ENCODE measurements at places on chromosomes 7 and 10. TPM values are rescaled to one million over a fixed set of nuclear protein-coding genes. Genes with fewer than 3 reads are reported as not detected.
A peak's percentile ranks its signal among the peaks of the same experiment; 100 is the strongest.

Gene ELAPOR2
- total RNA-seq: 3.9 TPM

Gene ZNF365
- total RNA-seq: 0.35 TPM

Gene GLI3
- not detected for total RNA-seq

Gene SP4
- total RNA-seq: 54.2 TPM

Gene PRR15
- not detected for total RNA-seq

Gene TACC2
- total RNA-seq: not detected

Gene SLC12A9
- 34.0 TPM for total RNA-seq

Gene OPALIN
- not detected for total RNA-seq

Gene TDRD1
- 0.40 TPM for total RNA-seq

Gene TUBAL3
- total RNA-seq: not detected

Gene ELOVL3
- total RNA-seq: not detected

Gene UNCX
- not detected for total RNA-seq

Gene PDK4
- not detected for total RNA-seq

Gene PLEKHS1
- not detected for total RNA-seq

Gene ITGA8
- not detected for total RNA-seq

DNA sequence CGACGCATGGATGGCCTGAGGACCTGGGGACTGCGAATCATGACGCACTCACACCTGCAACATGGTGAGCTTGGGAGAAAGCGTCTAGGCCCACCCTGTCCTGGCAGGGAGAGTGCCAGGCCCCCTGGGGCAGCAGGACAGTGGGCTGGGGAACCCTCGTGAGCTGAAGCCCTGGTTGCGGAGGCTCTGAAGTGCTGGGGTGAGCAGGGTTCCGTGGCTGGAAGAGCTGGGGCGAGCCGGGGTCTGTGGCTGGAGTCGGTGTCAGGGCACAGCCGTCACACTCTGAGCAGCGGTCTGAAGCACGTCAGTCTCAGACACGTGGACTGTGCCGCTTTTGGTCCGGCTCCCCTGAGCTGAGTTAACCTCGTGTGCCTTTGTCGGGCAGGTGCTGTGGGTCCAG, 4.7 kb downstream of the SUN1 start:
- no peak for DNase-seq

- no peak for DNase-seq
Measured at GRCh38 chr7:103141753-103142404, 7.0 kb downstream of the NAPEPLD start.

- peak; percentile 14 for DNase-seq
Measured at GRCh38 chr10:101772895-101773761, 2.8 kb downstream of the FGF8 start.

DNA sequence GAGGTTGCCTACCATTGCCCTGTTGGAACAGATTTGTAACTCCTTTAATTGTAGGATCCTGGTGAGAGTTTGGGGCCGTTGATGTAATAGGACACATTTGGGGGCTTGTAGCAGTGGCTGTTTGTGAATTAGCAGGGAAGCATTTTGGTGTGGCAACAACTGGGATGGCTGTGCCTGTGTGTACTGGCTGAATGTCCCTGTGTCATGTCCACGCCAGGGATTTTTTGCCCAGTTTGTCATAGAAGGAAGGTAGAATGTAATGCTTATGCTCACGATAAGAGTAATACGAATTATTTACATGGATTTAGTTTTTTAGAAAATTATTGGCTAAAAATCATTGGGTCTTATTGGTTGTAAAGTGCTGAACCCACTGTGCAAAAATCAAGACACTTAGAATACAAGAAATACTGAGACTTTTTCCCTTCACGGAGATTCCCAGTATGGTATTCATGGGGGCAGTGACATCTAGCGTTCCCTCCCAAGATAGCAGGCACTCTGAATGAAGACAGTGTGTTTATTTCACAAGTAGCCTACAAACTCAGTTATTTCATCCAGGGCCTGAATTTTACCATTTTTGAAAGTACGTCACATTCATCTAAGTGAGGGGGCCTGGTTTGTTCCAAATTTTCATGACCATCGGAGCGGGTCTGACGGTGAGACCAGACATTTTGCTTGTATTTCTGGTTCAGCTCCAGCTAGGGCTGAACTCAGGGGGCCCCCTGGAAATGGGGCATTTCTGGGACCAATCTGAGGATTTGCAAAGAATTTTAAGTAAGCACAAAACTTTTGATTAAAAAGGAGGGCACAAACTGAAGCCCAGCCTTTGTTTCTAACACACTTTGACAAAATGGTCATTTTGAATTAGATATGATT, 74.7 kb downstream of the CACNB2 start:
- DNase-seq: peak; percentile 18

DNA sequence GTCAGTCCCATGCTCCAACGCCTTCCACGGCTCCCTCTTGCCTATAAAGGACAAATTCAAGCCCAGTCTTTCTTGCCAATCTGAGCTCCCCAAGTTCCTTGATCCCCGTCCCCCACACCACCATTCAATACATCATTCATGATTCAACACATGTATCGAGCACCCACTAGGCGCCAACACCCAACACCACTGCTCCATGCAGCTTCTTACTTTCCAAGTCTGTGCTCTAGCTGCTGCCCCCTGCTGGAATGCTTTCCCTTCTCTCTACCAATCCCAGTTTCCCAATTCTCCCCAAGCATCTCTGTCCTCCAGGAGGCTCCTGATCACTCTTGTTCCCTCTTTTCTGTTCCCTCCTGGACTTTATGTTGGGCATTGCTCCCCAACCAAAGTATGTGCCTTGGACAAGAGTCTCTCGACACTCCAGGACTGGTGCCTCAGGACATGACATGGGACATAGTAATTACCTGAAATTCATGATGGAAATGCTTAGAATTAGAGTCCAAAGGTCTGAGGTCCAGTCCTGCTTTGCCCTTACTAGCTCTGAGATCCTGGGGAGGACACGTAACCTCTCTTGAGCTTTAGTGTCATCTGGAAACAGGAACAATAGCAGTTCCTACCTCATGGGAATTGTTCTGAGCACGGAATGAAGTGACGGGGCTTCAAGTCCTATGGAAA, 172.7 kb downstream of the NEURL1 start:
- no peak for DNase-seq

GRCh38 chr7:95322854-95323253, 1.5 kb downstream of the PON1 start:
- no peak for DNase-seq

GRCh38 chr10:5812283-5813090, 747 bp downstream of the GDI2 start:
- peak; percentile 54 for DNase-seq

- DNase-seq: no peak
Measured at GRCh38 chr10:77405771-77406241, 231.8 kb downstream of the KCNMA1 start.

- DNase-seq: no peak
Measured at GRCh38 chr10:23310404-23310803, 34.2 kb downstream of the C10orf67 start.

DNA sequence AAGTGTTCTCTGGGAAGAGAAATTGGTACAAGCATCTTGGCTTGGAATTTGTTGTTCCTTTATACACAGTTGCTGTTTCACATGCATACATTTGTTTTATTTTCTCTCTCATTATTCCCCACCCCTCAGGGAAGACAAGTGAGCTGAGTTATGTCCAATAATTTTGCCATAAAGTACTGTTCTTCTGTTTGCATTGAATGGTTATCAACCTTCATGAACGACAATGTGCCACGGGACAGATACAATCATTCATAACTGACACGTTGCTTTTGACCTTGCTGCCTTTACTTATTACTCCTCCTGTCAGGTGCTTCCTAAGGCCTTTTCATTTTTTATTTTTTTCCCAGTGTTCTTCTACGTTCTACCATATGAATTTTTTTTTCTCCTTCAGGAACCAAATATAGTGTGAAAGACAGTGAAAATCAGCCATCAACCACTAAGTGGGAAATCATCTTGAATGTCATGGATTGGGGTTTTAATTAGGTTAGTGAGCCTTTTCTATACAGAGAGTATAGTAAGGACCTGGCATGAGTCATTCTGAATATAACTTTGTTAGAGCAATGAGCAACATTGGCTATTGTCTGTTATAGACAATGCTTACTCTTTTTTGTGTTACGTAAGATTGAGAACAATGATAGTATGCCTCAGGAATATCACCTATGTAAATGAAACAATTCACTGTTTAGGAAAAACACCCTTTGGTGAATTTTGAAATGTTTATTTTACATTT, 383.2 kb downstream of the MALRD1 start:
- DNase-seq: no peak

DNA sequence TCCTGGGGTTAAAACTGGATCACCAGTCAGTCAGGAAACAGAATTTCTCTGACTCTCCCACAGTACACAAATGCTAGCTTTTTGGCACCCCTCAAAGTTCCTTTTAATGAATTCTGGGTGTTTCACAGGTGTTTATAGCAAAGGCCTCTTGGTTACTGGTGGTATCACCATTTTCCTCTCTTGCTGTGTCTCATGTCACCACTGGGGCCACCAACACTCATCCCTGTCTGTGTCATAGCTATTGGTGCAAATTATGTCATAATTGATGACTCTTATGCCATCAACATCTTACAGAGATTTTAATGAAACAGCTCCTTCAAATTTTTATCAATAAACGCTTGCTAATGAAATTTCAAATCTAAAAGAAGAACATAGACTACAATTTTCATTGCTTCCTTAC, 27.7 kb upstream of the OSBPL3 start:
- no peak for DNase-seq

DNA sequence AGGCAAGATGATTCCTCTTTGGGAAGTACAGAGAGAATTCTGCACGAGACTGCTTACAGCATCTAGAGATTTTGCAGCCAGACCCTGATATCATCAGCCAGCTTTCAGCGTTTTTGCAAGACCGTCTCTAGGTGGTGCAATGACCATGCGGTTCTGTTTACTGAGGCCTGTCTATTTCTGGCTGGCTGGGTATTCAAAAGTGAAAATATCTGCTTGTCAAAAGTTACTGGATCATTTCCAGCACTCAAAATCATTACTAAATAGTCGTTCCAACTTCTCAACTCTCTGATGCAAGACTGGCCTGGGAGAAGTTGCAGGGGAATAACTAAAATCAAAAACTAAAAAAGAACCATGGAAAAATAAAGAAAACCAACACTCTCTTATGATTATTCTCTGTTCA, 240.1 kb downstream of the ELMO1 start:
- peak; percentile 46 for DNase-seq

- DNase-seq: no peak
Measured at GRCh38 chr7:115478426-115478825, 552.1 kb downstream of the TFEC start.

DNA sequence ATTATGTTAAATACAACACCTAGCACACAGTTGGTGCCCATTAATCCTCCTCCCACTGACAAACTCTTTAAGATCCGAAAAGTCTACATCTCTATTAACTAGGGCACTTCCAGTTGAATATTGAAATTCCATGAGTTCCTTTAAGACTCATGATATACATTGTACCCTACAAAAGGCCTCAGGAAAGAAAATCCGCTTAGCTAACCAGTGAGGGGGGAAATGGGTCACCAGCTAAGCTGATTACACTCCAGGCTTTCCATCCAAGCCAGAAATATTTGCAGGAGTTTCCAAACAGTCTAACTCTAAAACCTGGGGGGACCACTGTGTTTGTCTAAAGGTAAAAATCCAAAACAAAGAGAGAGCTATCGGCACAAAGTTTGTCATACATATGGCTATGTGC, 1.3 kb upstream of the LRIT2 start:
- no peak for DNase-seq

- DNase-seq: no peak
Measured at GRCh38 chr10:34702093-34702937, 112.8 kb downstream of the PARD3 start.

DNA sequence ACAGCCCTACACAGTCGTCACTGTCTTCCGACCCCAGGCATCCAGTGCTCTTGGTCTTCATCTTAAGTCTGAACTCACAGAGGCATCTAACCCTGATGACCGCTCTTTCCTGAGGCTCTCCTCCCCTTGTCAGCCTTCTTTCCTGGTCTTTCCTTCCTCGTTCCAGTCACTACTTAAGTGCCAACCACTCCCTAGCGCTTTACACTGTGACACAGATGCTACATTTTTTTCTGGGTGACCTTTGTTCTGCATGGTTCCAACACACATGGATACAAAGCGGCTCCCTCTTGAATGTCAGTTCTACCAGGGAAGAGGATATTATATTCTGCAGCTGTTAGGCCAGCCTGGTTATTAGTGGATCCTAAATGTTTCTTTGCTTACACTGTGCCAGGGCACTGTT, 12.7 kb downstream of the YWHAG start:
- no peak for DNase-seq

DNA sequence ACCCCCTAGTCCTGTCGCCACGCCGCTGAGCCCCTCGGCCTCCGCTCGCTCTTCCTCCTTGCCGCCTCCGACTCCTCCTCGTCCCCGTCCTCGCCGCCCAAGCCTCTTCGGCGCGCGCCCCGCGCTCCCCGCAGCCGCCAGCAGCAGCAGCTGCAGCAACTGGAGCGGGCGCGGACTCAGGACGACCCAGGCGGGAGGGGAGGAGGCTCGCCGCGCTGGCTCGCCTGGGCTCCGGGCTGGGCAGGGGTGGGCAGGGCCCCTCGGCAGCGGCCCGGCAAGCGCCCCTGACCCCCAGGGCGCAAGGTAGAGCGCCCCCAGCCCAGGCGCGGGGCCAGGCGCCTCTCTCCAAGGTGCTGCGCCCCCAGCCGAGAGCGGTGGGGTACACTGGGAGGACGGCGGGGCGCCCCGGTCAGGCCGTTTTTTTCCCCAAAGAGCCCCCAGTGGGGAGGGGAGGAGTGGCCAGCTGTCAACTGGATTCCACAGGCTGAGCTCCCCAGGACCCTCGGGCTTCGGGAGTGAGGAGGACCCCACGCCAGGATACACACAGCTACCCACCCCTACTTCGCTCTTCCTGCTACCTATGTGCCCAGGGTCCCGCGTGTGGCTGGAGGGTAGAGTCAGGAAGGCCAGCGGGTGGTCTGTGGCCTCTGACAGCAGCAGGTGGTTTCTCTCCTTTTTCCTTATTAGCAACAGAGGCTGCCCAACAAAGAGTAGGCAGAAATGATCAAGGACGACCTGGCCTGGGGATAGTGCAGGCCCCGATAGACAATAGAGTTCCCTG, 903 bp upstream of the KCNMA1 start:
- DNase-seq: no peak

GRCh38 chr10:16386855-16387254, 50.0 kb upstream of the PTER start:
- DNase-seq: no peak

DNA sequence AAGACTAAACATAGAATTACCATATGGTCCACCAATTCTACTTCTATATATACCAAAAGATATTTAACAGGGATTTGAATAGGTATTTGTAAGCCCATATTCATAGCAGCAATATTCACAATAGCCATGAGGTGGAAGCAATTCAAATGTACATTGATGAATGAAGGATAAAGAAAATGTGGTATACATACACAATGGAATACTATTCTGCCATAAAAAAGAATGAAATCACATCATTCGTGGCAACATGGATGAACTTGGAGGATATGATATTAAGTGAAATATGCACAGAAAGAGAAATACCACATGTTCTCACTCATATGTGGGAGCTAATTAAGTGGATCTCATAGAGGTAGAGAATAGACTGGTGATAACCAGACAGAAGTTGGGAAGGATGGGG, 34.1 kb upstream of the GPR22 start:
- DNase-seq: no peak

DNA sequence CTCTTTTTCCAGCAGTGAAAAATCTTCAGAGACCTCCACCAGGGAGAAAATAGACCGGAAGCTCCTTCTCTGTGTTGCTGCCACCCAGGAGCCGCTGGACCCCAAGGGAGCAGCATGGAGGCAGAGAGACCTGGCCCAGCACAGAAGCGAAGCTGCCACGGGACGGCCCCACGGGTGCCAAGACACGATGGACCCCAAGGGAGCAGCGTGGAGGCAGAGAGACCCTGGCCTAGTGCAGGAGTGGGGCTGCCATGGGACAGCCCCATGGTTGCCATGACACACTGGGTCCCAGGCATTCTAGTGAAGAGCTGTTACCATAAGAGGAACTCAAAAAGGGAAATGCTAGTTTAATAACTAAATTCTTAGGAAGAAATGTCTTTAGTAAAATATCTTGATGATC, 186.3 kb downstream of the PTPRN2 start:
- DNase-seq: no peak
